ENCODE measurements at places on chromosomes 4 and X. TPM values are rescaled to one million over a fixed set of nuclear protein-coding genes. Genes with fewer than 3 reads are reported as not detected.

Gene GAGE1
- not detected for polyA plus RNA-seq

Gene MAOA
- polyA plus RNA-seq, result 16.9 TPM

Gene TCP11X2
- 0.58 TPM for polyA plus RNA-seq

Gene NLGN3
- 4.8 TPM for polyA plus RNA-seq

Gene NDUFA1
- polyA plus RNA-seq, result 136 TPM

Gene TEX11
- polyA plus RNA-seq, result 0.10 TPM

Gene PPARGC1A
- 35.5 TPM for polyA plus RNA-seq

Gene GPR143
- 12.9 TPM for polyA plus RNA-seq

Gene AMBN
- 1.2 TPM for polyA plus RNA-seq

Gene TRIML1
- not detected for polyA plus RNA-seq

All from right renal pelvis (tissue), 4 donors.